NCI-H1417 (cell line): ENCODE measurements at places on chromosomes 5 and 9.
A peak's percentile ranks its signal among the peaks of the same experiment; 100 is the strongest.

- DNase-seq: no peak
These were observed 86.1 kb downstream of the EDIL3 start for GRCh38 chr5:84298628-84299027.

GRCh38 chr5:22736443-22737003, 116.6 kb downstream of the CDH12 start:
- no peak for DNase-seq

- DNase-seq: no peak
These were observed 585.2 kb upstream of the C9orf72 start for GRCh38 chr9:28158451-28158850.

- peak; percentile 72 for DNase-seq
These were observed 494 bp downstream of the CERT1 start for GRCh38 chr5:75510836-75511434.

DNA sequence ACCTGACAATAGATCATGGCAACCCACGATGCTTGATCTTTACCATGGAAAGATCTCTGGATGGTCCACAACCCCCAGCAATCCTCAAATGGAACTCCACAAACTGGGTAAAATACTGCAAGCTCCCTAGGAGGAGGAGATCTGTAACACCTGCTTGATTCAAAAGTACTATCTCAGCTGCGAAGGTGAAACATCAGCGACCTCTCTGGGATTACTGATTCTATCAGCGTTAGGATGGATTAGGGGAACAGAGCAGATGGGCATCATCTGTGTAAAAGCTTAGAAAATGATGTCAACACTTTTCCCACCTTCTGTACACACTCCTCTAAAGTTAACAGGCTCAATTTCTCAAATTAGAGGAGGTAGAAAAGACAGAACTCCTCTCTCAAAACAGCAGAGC, 31.5 kb upstream of the TRPC7 start:
- DNase-seq: no peak

- no peak for DNase-seq
These were observed 99.8 kb downstream of the PPP2R2B start for GRCh38 chr5:146778795-146779194.

DNA sequence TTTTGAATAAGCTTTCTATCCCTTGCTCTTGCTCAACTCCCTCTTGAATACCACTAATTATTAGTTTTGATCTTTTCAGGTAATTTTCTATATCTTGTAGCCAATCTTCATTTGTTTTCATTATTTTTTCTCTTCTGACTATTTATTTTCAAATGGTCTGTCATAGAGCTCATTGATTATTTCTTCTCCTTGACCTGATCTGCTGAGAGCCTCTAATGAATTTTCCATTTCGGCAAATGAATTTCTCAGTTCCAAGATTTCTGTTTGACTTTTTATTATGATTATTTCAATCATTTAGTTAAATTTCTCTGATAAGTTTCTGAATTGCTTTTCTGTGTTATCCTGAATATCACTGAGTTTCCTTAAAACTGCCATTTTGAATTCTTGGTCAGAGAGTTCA, 39.4 kb downstream of the MTRR start:
- DNase-seq: no peak

DNA sequence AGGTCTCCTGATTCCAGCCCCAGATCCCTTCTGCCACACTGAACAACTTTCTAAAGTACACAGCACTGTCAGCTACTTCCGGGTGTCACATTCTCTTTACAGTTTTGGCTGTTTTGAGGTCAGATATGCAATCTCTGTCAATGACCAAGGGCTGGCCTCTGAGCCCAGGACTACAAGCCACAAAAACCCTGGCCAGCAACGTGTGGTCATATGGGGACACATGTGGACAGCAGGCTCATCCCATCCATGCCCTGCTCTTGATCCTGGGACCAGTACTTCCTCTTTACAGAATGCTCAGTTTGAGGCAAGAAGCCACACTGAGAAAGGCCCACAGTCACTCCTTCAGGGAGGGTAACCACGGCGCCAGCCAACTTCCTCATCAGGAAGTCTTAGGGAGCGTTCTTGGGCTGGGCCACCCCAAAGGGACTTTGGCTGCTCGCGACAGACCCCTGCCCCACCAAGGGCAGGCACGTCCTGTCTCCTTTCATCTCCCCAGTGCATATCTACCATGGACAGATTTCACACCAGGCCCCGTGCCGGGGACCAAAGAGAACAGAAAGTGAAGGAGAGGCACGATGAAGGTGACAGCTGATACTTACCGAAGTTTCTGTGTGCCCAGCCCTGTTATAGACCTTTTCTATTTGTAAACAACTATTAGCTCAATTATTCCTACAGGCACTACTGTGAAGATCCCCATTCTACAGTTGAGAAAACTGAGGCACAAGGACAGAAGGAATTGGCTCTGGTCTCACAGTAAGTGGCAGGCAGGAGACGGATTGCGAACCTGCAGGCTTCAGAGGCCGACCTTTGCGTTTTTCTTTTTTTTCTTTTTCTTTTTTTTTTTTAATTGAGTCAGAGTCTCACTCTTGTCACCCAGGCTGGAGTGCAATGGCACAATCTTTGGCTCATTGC, 37.3 kb downstream of the STK10 start:
- no peak for DNase-seq

GRCh38 chr5:140548300-140548688, 832 bp downstream of the EIF4EBP3 start:
- DNase-seq: no peak

DNA sequence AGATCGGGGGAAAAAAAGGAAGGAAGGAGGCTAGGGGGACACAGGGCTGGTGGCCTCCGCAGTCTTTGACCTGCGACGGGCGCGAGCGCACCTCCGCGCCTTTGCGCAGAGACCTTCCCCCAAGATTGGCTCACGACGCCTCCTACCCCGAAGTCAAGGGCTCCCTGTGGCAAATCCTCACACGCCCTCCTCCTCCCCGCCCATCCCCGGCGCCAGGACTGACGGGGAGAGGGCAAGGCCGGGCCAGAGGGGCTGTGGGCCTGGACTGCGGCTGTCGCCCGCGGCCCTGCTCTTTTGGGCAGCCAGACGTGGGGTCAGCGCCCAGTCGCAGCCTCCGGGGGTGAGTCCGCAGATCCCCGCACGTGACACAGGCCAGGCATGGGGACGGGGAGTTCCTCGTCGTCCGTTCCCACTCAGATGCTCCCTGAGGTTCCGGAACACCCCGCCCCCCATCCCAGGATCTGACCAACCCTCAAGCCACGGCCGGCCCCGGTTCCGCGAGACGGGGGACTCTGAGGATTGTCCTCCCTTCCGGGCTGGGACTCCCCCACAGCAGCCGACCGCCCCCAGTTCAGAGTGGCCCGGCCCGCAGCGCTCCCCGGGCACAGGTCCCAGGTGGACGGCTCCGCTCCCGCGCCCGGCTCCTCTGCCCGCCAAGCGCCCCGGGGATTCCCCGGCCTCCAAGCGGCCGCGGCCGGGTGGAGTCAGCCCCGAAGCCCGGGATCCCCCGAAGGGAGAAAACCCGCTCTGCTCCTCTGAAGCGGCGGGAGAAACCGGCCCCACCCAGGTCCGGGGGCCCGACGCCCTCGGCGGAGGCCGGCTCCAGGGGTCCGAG, 543 bp upstream of the ANKRD33B start:
- no peak for DNase-seq

DNA sequence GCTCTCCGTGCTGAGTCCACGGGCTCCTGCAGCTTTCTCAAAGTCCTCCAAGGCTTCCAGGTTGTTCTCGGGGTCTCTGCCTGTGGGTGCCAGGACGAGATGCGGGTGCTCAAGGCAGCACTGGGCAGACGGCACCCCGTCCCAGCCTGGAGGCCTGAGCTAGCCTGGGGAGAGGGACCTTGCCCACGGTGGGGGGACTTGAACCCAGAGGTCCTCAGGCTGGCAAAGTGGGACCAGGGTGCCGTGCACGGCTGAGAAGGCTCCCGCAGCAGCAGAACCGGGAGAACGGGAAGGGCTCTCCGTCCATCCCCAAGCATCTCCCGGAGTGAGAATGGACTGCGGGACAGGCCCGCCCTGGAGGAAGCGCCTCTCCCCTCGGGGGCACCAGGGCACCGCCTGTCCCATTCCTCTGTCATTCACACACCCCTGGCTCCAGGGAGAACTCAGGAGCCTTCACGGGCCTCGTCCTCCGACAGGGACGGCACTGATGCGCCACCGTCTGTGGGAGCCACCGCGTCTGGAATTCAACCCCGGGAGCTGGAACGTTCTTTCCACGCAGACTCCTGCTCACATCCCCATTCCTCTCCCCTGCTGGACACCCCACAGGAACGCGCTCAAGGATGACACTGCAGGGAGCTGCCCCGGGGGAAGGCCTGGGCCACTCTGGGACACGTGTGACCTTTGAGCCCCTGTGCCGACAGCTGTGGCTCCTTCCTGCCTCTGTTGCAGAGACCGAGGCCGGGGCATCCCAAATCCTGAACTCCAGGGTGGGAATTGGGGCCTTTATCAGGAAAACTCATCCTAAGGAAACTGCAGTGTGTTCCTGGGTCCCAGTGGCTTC, 16.3 kb upstream of the OBP2B start:
- DNase-seq: no peak
